ENCODE measurements at places on chromosomes 1 and 21.

DNA sequence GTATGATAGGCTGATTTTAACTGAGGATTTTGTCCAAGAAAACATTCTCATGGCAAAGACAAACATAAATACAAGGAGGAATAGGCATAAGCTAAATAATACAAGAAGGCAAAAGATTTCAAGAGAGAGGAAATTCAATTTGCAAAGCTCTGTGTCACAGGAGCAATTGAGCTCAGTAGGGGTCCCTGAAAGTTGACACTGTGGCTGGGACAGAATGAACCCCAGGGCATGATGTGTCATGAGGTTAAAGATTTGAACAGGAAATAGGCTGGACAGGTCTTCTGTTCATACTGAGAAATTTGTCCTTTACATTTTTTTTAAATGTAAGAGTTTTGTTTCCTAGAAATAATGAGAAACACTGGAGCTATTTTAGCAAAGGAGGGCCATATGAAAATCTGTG is 555.4 kb upstream of the NEGR1 start:
- DNase-seq: no peak

- no peak for DNase-seq
Measured at GRCh38 chr1:154342132-154342531, 16.8 kb downstream of the ATP8B2 start.

- DNase-seq: peak; percentile 33
Measured at GRCh38 chr1:59669752-59670312, 144.9 kb upstream of the HOOK1 start.

- peak; percentile 43 for DNase-seq
Measured at GRCh38 chr1:59446257-59446901, 149.5 kb downstream of the FGGY start.
